ENCODE measurements at places on chromosomes 1 and 21.

DNA sequence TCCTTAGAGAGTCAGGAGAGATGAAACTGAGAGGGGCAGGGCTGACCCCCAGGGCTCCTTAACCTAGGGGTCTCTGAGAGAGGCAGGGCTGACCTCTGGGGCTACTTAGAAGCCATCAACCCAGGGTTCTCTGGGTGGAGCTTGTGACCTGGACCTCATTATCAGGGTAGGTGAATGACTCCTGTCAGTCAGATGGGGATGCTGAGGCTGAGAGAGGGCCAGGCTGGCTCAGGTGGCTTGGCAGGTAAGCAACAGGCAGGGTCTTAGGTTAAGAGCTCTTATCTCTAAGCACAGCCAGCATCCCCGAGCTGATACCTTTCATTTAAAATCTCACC is 160.9 kb downstream of the PTPRU start:
- DNase-seq: no peak

GRCh38 chr1:172351754-172352161 is 68.7 kb upstream of the C1orf105 start:
- no peak for DNase-seq

GRCh38 chr1:215543191-215543606 is 23.9 kb upstream of the KCTD3 start:
- no peak for DNase-seq

GRCh38 chr1:59360170-59360569 is 63.3 kb downstream of the FGGY start:
- DNase-seq: no peak

DNA sequence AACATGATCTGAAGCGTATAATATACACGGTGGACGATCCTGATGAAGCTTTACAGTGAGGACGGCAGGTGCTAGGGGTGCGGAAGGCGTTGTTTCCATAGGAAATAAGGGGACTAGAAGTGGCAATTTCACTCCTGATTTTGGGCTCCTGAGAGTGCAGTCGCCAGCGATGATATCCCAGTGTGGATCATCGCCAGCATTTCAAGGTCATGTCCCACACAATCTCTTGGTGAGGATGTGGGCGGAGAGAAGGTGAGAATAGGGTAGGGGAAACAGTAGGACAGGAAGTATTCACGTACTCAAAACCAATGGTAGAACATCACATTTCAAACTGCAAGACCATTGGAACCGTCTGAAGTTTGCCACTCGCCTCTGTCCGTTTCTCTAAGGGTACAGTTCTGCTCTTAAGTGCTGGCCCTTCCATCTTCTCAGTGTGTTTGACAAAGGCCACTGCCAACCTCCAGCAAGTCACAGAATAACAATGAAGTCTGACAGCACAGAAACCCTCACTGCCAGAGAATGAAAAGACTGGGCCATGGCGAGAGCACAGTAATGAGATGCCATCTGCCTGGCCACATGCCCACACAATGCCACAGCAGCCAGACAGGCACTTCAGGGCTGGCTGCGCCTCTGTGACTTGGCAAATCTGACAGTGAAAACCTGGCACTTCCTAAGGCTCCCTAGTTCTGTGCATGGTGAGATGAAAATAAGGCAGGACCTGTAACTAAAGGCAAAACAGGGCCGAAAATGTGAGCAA is 27.9 kb downstream of the PCSK9 start:
- DNase-seq: no peak

GRCh38 chr21:42231756-42232155 is 12.8 kb downstream of the ABCG1 start:
- no peak for DNase-seq

DNA sequence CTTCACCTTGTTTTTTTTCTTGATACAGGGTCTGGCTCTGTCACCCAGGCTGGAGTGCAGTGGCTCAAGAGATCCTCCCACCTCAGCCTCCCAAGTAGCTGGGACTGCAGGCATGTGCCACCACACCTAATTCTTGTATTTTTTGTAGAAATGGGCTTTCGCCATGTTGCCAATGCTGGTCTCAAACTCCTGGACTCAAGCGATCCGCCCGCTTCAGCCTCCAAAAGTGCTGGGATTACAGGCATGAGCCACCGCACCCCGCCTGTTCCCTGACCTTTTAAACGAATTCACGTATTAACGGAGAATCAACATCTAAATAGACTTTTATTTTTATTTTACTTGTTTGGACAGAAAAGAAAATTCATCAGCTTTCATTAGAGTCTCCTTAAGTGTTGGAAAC is 104.8 kb downstream of the PGBD5 start:
- DNase-seq: no peak

Data from ecto neural progenitor cell (in vitro differentiated cells).